ENCODE measurements at places on chromosomes 6 and 20. TPM values are rescaled to one million over a fixed set of nuclear protein-coding genes. Genes with fewer than 3 reads are reported as not detected.
A peak's percentile ranks its signal among the peaks of the same experiment; 100 is the strongest.

The BFSP1 gene
- total RNA-seq, result 0.54 TPM

The OR2J2 gene
- total RNA-seq, result under 0.01 TPM

The SLC2A10 gene
- total RNA-seq, result 5.1 TPM

The PLEKHG1 gene
- total RNA-seq, result 1.9 TPM

- peak; percentile 49 for DNase-seq
These were observed 59.9 kb upstream of the MAP7 start for GRCh38 chr6:136609873-136610706.

DNA sequence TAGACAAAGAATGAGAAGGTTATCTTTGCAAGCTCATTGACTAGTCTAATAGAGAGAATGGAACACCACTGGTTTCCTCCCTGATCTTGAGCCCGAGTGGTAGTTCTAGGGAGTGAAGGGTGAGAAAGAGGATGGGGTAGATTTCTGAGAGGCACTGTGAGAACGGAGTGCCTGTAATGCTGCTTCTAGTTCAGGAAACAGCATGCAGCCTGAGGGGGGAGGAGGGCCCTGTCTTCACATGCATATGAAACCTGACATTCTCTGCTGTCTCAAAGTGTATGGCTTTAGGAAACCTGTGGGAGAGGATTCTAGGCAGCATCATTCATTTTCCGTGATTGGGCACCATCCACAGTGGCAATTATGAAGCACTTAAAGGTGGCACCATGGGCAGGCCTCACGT is 259.4 kb upstream of the MAN1A1 start:
- no peak for DNase-seq

DNA sequence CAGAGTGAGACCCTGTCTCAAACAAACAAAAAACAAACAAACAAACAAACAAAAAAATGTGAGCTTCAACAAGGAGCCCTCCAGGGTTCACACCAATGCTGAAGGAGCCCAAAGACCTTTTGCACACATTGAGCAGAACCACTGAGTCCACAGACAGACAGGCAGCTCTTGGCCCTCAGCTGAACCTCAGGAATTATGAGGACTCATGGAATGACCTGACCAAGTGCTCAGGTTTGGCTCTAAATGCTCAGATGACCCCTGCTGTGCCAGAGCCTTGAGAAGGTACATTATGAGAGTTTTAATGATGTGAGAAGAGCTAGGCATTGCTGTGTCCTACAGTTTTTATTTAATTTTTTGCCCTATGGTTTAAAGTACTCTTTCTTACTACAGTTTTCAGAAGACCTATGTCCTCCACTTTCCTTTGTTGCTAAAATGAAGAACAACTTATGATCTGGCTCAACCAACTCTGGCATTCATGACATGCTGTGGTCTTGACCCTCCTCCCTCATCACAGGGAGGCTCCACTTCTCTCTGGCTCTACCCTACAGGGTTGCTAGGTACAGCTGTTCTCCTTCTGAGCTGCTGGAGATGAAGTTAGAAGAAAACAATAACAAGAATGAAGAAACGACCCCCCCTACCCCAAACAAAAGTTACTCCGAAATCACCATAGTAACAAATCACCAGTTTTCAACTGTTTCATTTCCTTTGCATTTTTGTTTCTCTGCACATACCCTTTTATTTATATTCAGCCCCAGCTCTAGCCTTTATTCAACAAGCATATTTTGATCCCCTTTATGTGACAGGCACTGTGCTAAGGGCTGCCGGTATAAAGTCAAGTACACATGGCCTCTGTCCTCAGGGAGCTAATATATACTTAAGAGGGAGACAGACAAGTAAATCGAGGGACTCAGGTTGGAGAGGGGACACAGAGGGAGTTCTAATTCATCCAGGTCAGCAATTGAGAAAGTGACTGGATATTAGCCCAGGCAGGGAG is 128.7 kb upstream of the TRAF3IP2 start:
- no peak for DNase-seq

GRCh38 chr6:149897855-149898744 is at the start of gene RAET1E:
Gene RAET1E, minus strand, starts transcription at chr6:149898113. Its CDS starts 7,212 bp downstream, at chr6:149890901.
- DNase-seq, result peak; percentile 22

DNA sequence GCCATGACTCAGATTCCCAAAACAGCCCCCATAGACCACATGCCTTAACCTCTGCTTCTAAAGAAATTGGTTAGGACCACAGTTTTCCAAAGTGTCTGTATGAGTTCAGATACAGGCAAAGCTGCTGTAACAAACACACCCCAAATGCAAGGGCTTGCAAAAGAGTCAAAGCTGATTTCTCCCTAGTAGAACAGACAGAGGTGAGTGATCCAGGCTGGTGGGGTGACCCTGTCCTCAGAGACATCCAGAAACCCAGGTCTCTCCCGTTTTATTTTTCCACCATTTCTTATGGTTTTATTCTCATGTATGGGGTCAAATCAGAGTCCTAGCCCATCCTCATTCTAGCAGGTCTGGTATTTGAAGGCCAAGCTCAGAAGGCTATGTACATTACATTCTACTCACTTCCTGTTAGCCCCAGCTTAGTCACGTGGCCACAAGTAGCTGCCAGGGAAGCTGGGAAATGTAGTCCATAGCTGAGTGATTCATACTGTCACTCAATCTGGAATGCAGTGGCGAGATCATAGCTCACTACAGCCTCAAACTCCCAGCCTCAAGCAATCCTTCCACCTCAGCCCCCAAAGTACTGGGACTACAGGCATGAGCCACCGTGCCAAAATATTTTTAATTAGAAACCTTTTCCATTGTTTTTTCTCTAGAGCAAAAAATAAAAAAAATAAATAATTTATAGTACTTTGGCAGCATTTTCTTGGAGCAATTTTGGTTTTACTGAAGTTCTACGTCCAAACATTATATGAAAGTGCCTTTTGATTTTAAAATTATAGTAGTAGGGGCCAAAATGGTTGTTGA is 175.2 kb downstream of the ZMYND8 start:
- DNase-seq, result no peak

- no peak for DNase-seq
These were observed 154.5 kb upstream of the PLCB4 start for GRCh38 chr20:8914421-8914820.

DNA sequence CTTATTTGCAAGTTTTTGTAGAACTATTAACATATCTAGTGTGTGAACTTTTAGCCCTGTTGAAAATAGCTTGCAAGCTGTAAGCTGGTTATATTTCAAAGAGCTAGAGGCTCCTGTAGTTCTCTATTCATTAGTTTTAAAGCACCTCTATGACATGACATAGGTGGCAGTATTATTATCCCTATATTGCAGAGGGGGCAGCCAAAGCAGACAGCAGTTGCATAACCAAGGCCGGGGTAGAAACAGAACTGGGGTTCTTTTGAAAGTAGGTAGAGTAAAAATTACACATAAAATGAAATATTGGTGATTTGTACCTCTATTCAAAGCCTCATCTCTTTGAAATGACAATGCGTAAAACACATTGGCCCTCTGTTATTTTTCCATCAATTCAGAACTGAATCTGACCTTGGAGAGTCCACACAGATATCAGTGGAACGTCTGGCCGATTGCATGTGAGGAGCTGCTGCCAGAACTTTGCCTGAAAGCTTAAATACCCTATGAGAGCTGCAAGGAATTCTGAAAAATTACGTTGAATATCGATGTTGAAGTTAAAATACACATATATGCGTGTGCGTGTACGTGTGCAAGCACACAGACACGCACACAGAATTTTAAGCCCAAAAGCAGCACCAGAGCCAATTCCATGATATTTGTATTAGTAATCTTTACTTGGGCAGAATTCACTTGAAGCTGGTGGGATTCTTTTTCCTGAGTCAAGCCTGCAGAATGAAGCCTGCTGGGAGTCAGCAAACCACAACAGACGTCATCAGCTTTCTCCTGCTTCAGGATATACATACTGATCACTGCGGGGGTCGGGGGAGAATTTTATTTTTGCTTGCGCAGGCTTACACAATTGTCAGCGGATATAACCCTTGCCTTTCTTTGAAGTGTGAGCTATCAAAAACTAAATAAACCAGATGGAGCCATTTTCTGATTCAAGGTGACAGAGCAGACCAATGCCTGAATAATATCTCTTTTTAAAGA is 163.2 kb downstream of the PDE7B start:
- no peak for DNase-seq

DNA sequence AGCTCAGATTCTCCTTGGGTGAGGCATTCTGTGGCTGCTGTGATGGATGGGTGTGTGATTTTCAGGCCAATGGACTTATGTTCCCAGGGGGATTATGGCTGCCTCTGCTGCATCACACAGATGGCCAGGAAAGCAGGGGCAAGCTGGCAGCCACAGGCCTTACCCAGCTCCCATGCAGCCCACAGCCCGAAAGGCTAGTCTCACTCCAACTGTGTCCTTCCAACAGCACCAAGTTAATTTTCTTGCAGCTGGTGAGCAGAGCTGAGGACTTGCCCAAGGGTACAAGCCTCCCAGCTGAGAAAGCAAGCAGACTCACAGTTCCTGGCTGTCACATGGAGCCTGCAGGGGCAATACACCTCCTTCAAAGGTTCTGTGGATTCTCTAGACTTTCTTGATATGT is 155.2 kb upstream of the KHDRBS2 start:
- DNase-seq, result no peak

GRCh38 chr20:3804254-3804751 is 8.2 kb downstream of the CDC25B start:
- no peak for DNase-seq

DNA sequence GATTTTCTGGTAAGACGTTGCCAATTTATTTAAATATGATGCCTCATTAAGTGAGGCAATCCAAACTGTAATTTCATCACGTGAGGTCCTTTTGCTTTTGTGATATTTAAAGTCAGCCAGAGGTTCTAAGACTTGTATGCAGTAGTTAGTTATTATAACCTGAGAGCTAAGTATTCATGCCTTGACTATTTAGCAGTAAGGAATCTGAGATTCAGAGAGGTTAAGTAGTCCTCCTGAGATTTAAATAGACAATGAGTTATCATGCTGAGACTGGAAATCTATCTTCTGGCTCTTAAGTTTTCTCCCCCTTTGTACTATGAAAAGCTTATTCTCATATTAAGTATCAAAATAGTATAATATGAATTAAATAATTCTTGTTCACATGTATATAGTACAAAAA is 158.0 kb downstream of the UTRN start:
- DNase-seq, result no peak

GRCh38 chr6:159969204-159969912 is 476 bp downstream of the IGF2R start:
- no peak for DNase-seq

DNA sequence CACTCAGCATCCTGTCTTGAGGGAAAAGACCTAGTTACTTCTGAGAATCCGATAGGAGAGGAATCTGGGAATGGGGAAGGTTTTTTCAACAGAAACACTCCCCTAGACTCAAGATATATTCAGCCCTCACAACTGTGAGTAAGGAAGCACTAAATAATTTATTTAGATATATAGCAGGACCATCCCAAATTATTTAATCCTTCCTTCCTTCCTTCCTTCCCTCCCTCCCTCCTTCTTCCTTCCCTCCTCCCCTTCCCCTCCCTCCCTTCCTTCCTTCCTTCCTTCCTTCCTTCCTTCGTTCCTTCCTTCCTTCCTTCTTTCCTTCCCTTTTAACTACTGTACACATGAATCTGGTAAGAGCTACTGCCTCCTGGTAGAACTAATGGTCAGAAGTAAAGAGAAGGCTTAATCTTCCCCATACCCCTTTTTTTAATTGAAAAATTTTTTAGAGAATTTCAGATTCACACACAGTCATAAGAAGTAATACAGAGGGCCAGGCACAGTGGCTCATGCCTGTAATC is 10.1 kb downstream of the SLC24A3 start:
- no peak for DNase-seq

DNA sequence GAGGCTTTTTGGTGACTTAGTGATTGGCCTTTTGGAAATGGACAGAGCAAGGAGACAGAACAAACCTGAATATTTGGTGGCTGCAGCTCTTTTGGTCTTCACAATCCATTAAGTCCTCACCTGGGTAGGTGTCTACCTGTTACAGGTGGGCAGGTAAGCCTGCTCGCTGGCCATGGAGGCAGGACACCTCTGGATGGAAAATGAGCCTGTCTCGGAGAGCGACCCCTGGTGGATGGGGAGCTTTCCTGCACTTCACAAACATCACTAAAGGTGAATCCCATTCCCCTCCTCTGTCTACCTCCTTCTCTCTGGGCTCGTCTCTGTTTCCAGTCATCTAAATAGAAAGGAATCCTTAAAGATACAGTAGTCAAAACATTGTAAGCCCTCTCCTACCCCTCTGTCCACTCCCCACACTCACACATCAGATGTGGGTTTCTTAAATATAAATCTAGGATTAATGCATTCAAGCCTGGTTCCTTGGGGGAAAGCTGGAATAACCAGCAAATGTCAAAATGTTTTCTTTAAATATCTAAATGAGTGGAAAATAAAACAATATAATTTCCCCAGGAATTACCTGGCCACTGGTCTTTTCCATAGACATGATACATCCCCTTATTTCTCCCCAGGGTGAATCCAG is 304.9 kb downstream of the CDH26 start:
- DNase-seq, result peak; percentile 47

DNA sequence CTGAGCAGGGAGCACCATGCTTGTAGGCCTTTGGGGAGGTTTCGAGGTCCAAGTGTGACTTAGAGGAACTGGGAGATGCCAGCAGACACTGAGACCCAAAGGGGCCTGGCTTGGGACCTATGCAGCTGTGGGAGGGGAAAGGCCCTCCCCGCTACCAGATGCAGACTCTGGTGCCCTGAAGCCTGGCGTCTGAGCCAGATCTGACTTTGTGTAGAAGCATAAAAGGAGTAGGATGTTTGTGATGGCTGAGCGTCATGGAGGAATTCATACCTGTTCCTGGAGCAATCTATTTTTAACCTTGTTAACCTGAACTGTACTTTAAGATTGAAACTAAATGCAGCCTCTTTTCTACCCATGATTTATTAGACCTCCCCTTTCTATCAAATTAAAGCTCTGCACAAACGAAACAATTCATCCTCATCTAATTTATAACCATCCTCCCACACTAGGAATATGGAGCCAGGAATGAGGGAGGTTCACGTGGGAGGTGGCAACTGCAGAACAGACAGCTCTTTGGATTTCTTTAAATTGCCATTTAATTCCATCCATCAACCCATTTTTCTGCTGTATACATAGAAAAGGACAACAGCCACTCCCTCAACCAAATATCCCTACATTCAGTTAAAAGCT is 172.6 kb upstream of the AGPAT4 start:
- DNase-seq, result no peak

DNA sequence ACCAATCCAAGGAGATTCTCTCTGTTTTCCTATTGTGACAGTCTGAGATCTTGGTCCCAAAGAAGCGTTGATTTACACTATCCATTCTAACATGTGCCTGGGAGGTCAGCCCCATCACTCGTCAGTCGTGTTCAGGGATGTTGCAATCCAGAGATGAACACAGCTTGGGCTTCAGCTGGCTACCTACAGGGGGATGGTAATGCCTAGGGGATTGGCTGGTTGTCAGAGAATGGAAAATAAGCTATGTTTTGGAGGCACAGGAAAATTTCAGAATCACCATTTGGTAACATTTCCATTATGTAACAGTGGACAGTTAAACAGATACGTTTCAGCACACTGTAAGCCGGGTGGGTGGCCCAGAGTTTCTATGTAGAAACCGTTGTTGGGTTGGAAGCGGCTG is 147.1 kb upstream of the RALGAPA2 start:
- DNase-seq, result no peak
